ENCODE measurements at places on chromosomes 4 and X.

DNA sequence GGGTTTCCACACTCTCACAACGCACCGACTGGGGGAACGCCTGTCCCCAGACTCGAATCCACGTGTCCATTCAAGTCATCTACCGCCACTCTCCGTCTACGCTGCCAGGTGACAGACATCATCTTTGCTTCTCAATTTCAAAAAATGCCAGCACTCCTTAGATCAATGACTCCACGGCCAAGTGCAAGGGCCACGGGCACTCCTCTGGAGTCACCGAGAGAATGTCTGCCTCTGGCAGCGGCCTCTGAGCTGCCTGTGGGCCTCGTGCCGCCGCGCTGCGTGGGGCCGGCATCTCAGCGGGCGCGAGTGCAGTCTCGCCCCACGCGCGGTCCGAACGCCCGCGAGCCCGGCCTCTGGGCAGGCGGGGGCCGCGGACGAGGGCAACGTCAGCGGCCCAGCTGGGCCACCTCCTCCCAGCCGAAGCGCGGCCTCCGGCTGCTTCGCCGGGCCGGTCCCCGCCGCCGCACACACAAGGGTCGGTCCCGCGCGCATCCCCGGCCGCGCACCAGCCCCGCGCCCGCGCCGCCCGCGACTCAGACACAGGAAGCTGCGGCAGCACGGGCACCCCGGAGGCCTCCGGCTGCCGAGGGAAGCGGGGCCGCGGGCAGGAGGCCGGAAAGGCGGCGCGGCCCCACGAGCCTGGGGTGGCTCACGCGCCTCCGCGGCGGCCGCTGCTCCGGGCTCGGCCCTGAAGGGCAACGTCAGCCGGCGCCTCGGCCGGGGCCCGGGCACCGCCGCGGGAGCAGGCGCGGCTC, 450 bp downstream of the ACSL1 start:
- no peak for DNase-seq

DNA sequence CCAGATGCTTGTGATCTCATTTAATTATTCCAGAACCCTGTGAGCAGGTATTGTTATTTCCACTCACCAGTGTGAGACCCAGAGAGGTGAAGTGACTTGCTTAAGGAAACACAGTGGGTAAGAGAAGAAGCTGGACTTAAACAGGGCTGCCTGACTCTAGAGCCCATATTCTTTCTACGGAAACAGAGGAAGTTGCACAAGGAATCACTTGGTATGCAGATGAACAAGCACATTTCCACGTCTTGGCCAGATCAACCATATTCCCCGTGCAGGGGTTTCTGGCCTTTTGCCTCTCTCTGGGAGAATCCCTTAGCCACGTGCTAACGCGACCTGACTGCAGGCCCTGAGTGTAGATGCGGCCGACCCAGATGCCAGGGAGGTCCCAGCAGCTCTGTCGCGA, 195.5 kb upstream of the ATP6AP2 start:
- no peak for DNase-seq

DNA sequence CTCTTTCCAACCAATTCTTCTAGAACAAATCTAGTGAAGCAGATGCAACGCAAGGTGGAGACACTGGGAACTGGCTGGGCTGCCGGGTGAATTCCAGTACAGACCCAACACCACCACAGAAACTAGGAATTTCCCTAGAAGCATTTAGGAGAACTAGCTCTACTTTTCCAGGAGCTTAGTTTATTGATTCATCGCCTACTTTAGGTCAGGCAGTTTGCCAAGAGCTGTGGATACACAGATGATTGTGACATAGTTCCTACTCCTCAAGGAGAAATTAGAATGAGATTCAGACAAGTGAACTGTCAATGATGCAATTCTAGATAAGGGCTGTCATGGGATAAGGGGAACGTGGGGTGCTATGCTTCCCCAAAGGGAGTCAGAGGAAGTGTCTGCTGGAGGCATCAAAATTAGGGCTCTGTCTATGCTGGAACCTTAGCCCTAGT, 350.0 kb downstream of the CAMK2D start:
- DNase-seq, result peak; percentile 93

DNA sequence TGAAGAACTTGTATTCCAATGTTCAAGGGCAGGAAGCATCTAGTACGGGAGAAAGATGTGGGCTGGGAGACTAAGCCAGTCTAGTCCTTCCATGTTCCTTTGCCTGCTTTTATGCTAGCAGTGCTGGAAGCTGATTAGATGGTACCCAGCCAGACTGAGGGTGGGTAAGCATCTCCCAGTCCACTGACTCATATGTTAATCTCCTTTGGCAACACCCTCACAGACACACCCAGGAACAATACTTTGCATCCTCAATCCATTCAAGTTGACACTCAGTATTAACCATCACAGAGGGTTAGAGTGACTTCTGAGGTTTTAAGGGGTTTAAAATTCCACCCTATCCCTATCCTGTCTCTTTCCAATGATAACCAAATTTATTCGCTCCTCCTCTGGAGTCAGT, 6.5 kb downstream of the HMGN5 start:
- no peak for DNase-seq

DNA sequence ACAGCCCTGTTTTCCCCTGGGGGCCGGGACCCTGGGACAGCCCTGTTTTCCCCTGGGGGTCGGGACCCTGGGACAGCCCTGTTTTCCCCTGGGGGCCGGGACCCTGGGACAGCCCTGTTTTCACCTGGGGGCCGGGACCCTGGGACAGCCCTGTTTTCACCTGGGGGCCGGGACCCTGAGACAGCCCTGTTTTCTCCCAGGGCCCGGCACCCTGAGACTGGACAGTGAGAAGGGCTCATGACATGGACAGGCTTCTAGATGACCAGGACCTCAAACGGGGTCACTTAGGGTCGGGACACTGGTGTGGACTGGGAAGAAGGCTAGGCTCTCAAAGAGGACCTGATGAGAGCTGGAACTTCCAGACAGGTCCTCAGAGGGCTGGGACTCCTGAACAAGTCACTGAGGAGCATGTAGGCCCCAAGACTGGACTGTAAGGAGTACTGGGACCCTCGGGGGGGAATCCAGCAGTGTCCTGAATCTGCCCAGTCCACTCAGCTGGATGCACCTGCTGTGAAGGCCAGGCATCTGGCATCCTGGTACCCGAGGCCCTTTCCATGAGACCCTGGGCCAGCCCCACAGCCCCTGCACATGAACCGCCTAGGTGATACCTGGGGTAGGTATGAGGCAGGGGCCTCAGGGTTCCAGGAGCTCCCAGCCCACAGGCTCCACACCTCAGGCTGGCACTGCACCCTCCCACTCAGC, 2.4 kb downstream of the PCGF3 start:
- no peak for DNase-seq

- peak; percentile 9 for DNase-seq
Measured at GRCh38 chrX:73563738-73564068, 706 bp downstream of the CHIC1 start.

GRCh38 chr4:825063-825970, 612 bp downstream of the CPLX1 start:
- peak; percentile 18 for DNase-seq

GRCh38 chr4:123046096-123046495, 123.7 kb upstream of the NUDT6 start:
- no peak for DNase-seq

- peak; percentile 86 for DNase-seq
Measured at GRCh38 chr4:20248155-20248558, 3.5 kb upstream of the SLIT2 start.

DNA sequence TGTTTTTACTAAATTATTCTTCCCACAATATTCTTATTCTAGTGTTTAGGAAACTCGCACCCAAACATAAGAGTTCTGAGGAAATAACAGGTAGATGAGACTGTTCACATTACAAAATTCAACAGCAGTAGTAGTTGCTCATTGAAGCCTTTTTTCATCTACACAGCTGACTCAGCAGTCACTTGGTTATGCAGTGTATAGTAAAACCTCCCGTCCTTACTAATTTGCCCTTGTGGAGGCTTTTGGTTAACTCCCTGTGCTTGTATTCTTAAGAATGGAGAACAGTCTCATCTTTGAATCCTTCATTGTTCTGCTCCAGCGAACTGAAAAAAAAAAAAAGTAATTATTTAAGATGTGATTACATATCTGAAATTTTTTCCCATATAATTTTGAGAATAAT, 1716.6 kb downstream of the PCDH7 start:
- DNase-seq, result no peak

DNA sequence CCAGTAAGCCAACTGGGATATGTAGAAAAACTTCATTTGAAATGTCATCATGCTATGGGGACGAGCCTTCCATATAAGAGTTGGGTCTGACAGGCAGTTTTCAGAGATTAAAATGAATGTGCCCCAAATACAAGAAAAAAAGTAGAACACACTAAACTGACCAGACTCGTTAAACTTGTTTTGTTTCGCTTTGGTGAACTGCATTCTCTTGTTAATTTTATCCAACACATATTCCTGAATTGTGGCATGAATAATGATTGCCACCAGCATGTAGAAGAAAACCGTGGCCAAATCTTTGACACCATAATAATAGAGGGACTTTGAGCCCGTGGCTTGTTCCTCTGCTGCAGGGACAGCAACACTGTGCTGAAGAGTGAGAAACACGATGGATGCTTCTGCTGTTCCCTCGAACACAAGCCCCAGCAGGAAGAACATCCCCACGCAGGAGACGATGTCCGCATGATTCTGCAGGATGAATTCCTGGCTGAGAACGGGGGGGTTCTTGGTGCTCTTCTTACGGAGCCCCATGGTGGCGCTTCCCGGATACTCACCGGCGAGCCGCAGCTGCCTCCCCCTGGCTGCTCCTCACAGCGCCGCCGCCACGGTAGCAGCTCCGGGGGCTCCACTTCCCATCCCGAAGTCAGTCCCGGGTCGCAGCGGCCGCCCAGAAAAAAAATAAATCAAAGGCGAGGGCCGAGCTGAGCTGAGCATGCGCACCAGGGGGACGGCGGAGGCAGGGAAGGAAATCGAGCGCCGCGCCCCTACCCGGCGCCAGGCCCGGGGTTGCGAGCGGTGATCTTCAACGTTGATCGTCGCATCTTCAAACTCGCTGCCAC, at the start of gene TRAM1L1:
TRAM1L1 (minus strand) TSS at position 711 of the 836 bp plus-strand sequence; CDS start at position 528, 183 bp downstream.
- peak; percentile 54 for DNase-seq

DNA sequence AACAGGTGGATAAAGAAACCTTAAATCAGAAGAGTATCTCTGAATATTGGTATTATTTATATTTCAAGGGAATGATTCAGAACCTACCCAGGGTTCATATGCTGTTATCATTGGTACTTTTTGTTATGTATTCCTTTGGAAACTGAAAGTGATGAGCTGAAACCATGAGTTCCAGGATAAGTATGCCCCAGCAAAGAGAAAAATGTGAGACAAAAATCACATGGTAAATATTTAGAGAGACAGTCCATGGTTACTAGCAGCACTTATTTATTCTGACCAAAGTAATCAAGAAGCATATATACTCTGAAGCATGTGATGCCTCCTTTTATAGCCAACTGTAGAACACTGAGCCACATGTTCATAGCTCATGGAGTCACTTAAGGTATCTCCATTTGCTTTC, 277.7 kb downstream of the ARAP2 start:
- no peak for DNase-seq

DNA sequence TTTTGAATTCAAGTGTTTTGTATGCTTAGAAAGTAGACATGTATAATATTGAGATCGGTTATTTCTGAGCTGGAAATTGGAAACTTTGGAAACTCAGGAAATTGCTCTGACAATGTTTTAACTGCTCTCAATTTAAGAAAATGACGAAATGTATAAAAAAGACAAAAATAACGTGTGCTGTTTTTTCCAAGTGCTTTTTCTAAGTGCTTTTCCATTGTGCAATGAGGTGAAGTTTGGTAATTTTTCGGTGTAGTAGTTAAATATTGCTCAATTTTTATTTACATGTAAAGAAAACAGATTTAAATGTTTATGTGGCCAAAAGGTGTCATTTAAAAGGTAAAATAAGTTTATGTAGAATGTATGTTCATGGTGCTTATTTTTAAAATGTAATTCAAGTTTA, 39.4 kb upstream of the RHOH start:
- DNase-seq, result no peak

- peak; percentile 66 for DNase-seq
Measured at GRCh38 chr4:15078682-15079642, 76.7 kb downstream of the CPEB2 start.

DNA sequence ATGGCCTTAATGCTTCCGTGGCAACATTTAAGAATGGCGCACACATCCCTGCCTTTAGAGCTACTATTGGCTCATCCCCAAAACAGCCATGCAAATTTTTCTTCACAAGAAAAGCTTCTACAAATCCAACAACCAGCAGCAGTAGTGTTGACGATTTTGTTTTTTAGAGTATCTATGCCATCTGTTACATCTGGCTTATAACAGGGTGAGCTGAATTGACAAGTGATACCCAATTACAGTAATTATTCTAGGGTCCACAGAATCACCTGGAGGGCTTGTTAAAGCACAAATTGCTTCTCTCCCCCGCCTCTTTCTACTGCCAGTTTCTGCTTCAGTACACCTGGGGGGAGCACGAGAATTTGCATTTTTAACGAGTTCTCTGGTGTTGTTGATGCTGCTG, 34.1 kb downstream of the DCHS2 start:
- DNase-seq, result no peak

- peak; percentile 92 for DNase-seq
Measured at GRCh38 chr4:85761803-85762528, 287.0 kb downstream of the ARHGAP24 start.

DNA sequence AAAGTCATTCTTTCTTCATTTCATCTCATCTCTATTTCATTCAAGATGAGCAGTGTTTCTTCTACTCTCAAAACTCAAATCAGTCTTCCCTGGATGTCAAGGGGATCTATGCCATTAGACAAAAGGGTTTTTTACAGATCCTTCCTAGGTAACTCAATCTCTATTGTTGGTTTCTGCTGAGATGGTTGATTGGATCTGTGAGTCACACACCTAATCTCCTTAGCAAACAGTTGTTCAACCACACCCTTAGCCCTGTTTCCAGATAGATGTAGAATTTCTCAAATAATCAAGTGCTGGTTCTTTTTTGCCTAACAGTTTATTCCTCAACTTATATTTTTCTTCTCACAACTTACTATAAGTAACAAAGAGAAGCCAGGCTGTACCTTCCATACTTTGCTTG, 200.5 kb downstream of the KDR start:
- no peak for DNase-seq

- DNase-seq, result peak; percentile 91
Measured at GRCh38 chr4:183876268-183876934, 28.7 kb upstream of the STOX2 start.

DNA sequence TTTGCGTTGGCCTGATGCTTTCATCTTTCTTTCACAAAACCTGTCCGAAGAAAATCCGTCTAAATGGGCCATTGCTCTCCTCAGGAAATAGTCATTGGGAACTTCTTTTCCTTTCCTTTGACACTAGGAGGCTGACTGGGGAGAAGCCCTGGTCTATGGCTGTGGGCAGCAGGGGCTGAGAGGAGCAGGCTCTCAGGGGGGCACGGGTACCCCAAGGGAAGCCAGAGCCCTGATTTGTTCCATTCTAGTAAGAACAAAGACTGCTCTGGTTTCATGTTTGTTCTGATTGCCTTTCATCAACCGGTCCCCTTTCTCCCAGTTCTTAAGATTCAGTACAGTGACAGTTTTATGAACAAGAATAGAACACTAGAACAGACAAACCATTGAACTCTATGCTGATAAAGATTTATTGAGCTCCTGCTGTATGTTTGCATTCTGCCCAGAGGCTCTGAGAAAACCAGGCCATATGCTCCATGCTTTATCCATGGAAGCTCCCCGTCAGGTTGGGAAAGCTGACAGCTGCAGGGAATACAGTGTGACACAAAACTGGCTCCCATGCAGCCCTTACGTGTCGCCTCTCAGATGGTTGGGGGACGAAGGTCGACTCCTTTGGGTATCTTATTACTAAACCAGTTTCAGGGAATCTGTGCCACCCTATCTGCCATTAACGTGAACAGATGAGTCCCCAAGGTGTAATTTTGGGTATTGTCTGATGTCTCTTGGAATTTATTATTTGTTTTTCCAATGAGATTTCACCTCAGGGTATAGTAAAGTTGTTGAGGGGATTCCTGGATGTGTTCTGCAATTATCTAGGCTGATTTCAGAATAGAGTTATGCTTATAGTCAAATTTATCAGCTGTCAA, 72.4 kb upstream of the MSANTD1 start:
- no peak for DNase-seq
